ENCODE measurements at places on chromosomes 3 and 15. TPM values are rescaled to one million over a fixed set of nuclear protein-coding genes. Genes with fewer than 3 reads are reported as not detected.

- no peak for DNase-seq
These were observed 8.9 kb upstream of the RLBP1 start for GRCh38 chr15:89230277-89230676.

Gene MNS1
- 2.1 TPM for total RNA-seq

DNA sequence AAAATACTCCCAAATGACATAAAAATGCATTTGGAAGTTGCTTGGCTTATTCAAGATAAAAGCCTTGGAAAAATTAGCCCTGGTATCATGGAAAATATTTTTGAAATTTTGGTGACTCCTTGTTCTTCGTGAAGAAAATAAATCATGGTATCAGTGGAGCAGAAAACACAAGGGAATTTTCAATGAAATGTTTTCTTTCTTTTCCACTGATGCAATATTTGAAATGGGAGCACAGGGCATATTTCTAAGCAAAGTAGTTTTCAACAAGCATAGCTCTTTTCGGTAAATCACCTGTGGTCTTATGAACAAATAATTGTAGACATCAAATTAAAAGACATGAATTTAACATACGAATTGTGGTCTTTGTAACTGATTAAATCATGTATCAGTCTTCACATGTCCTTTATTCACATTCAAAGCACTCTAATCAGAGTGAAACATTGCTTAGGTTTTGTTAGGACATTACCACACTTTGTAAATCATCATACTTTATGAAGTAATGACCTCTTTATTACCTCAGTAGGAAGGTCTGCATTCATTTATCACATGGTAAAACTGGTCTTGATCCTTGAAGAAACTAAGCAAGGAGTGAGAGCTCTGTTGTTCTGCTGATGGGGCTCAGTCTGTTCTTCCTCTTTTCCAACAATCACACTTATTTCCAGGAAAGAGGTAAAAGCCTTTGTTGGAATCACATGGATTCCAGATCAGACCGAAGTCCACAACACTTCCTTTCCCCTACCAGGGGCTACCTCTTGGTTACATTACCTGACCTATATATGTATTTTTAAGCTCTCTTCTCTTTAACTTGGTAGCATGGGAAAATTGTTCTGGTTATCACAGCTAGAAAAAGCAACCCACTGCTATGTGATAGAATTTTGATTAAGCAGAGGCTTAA is 413.5 kb upstream of the THBS1 start:
- DNase-seq, result no peak

- DNase-seq, result no peak
These were observed 65.1 kb downstream of the MRPL46 start for GRCh38 chr15:88401996-88402656.

DNA sequence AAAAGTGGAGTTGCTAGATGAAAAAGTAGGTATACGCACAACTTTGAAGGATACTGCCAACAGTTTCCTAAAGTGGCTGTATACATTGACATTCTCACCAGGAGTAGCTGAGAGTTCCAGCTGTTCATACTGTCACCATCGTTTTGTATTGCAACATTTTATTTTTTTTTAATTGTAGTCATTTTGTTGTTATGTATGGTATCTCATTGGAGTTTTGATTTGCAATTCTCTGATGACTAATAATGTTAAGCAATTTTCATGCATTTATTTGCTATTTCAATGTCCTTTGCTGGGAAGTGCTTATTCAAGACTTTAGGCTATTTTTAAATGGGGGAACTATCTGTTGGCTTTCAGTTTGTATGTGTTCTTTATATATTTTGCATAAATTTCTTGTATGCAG is 185.1 kb upstream of the TGFBR2 start:
- DNase-seq, result no peak

Gene LIPC
- 0.80 TPM for total RNA-seq

GRCh38 chr3:30268288-30268687 is 338.1 kb upstream of the TGFBR2 start:
- no peak for DNase-seq

DNA sequence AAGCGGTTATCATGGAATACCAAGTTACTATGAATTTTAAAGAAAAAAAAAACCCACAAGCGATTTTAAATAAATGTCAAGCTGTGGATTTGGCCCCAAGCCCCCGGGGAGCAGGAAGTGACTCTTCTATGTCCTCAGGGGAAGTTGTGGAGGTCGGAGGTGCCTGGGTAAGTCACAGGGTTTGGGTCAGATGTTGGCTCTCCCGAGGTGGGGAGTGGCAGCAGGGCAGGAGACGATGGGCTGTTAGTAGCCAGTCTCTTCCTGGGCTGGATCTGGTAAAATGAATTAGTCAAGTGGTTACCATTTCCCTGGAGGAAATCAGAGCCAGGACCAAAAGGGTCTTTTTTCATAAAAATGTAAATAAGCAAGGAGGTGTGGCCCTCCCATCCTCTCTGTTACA is 316.7 kb downstream of the TLE3 start:
- DNase-seq, result no peak

Gene HTR3E
- total RNA-seq, result not detected

GRCh38 chr3:1037631-1038030 is 55.2 kb upstream of the CNTN6 start:
- no peak for DNase-seq
